Left renal cortex interstitium (tissue), 4 donors: ENCODE measurements at places on chromosomes 1 and 21. TPM values are rescaled to one million over a fixed set of nuclear protein-coding genes. Genes with fewer than 3 reads are reported as not detected.

DTL gene
- polyA plus RNA-seq = 25.1 TPM

HES4 gene
- polyA plus RNA-seq = 41.0 TPM

STUM gene
- polyA plus RNA-seq = 1.5 TPM

AKNAD1 gene
- polyA plus RNA-seq = not detected

CD1E gene
- polyA plus RNA-seq = not detected
